ENCODE measurements at places on chromosomes 7 and 10.

GRCh38 chr7:44087911-44088838 is 5.8 kb upstream of the POLM start:
- H3K27ac ChIP-seq: no peak overlapping the region
- DNase-seq: no peak
- H3K4me1 ChIP-seq: peaks cover under 1% of the 10 kb centered on the region
- no peaks in the 10 kb centered on the region for H3K27me3 ChIP-seq

GRCh38 chr10:6542999-6543430 is 37.1 kb downstream of the PRKCQ start:
- H3K4me1 ChIP-seq: peaks cover 7% of the 10 kb centered on the region
- peaks cover 10% of the 10 kb centered on the region for H3K27me3 ChIP-seq
- H3K36me3 ChIP-seq: no peaks in the 10 kb centered on the region
- DNase-seq: no peak

- no peaks in the 10 kb centered on the region for H3K27me3 ChIP-seq
- H3K27ac ChIP-seq: no peak overlapping the region
- no peak for DNase-seq
- H3K4me1 ChIP-seq: no peaks in the 10 kb centered on the region
- no peak overlapping the region for H3K4me3 ChIP-seq
Measured at GRCh38 chr10:16646181-16647059, 124.7 kb upstream of the C1QL3 start.

DNA sequence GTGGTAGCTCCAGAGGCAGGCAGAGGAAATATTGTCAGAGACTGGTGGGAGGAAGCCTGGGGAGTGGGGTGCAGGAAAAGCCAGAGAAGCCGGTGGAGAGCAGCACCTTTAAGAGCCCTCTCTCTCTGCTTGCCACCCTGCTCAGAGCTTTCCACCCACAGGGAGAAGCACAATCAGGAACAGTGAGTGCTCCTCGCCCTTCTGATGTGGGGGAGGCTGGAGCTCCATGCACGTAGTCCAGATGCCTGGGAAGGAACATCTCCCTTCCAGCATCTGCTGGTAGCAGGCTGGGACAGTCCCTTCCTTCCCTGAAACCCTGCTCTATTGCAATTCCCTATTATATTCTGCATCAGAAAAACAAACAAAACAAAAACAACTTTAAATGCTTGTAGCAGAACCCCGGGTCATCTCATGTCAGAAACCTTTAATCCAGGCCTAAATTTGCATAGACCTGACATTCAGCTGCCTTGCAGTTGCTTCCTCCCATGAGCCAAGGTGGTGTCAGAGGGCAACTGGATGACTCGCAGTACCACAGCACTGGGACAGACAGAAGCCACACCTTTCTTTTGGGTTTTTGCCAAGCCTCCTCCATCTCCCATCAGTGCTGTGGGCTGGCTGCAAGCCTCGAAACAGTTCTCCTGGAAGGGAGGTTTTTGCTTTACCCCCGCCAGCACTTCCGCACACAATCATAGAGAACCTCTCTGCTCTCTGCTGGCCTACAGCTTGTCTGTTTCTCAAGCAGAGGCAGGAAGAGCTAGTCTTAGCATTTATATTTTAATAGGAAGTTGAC is 13.1 kb downstream of the AVPI1 start:
- H3K4me3 ChIP-seq: no peak overlapping the region
- H3K27ac ChIP-seq: no peak overlapping the region
- peaks cover 17% of the 10 kb centered on the region for H3K36me3 ChIP-seq
- H3K4me1 ChIP-seq: peaks cover 11% of the 10 kb centered on the region
- H3K27me3 ChIP-seq: no peaks in the 10 kb centered on the region

GRCh38 chr10:89547853-89548513 is 12.6 kb upstream of the SLC16A12 start:
- no peak overlapping the region for H3K27ac ChIP-seq
- no peaks in the 10 kb centered on the region for H3K4me1 ChIP-seq
- DNase-seq: no peak
- H3K4me3 ChIP-seq: no peak overlapping the region

DNA sequence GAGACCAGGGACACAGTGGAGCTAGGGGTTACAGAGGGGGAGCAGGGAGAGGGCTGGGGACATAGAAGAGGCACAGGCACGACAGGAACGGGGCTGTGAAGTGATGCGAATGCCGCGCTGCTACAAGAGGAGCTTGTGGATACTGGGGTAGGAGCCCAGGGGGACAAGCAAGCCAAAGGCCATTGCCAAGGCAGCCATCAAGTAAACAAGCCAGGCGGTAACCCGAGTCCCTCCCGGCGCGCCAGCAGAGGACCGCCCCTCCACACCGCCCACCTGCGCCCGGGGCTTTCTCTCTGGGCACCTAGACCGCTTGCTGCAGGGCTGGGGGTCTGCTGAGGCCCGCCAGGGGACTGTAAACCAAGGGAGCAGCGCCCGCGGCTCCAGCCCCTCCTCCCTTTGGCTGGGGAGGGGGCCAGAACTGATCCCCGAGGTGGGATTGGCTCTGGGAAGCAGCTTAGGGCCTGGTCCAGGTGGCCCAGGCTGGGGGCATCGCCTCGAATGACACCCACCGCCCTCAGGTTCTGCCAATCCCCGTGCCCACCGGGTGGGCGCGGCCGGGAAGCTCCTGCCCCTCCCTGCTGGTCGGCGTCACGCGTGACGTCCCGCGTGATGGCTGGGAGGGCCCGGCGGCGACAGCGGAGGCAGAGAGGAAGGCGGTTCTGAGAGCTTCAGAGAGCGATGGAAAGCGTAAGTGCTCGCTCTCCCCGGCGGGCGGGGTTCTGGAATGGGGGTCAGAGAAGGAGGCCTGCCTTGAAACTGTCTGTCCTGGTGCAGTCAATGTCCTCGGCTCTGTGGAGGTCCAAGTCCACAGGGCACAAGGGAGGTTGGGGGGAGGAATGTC is 982 bp downstream of the SFXN3 start:
- peak overlapping the region; percentile 96 for H3K4me3 ChIP-seq
- H3K27ac ChIP-seq: peak overlapping the region; percentile 87
- peaks cover 11% of the 10 kb centered on the region for H3K27me3 ChIP-seq
- peaks cover 2% of the 10 kb centered on the region for H3K36me3 ChIP-seq
- peaks cover 15% of the 10 kb centered on the region for H3K4me1 ChIP-seq
- peak; percentile 63 for DNase-seq

- peaks cover 10% of the 10 kb centered on the region for H3K36me3 ChIP-seq
- DNase-seq: no peak
- H3K4me1 ChIP-seq: no peaks in the 10 kb centered on the region
- H3K27me3 ChIP-seq: no peaks in the 10 kb centered on the region
- H3K4me3 ChIP-seq: no peak overlapping the region
- no peak overlapping the region for H3K27ac ChIP-seq
Measured at GRCh38 chr7:1539181-1539881, 8.8 kb downstream of the MAFK start.

Measured in memory B cell (primary cell).